ENCODE measurements at places on chromosomes 2 and 18.
A peak's percentile ranks its signal among the peaks of the same experiment; 100 is the strongest.

DNA sequence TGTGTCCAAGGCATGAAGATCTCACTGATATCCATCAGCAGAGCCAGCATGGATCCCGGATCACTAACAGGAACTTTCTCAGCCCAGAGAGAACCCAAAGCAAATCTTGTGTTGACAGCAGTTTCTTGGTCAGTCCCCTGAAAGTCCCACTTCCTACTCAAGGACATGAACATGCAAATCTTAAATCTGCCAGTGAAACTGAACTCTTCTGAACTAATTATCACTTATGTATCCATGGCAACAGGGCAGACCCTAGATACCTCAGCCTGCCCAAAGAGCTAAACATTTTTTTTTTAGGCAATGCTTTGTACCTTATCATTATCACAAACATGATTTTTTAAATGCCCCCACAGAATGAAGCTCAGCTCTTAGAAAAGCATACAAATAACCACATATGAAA, 127.8 kb upstream of the DDX18 start:
- no peak for DNase-seq

GRCh38 chr2:113120861-113121260, 6.5 kb upstream of the IL1RN start:
- no peak for DNase-seq

- peak; percentile 72 for DNase-seq
These were observed 110.3 kb downstream of the SP3 start for GRCh38 chr2:173854840-173855239.

DNA sequence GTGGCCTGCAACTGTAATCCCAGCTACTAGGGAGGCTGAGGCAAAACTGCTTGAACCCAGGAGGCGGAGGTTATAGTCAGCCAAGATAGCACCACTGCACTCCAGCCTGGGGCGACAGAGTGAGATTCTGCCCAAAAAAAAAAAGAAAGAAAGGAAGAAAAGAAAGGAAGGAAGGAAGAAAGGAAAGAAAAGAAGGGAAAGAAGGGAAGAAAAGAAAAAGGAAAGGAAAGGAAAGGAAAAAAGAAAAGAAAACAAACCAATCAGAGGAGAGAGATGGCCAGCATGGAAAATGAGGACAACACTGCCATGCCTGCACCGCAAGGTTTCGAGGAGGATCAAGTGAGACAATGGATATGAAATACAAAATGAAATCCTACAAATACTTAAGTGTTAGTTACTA, 34.7 kb downstream of the NOL10 start:
- no peak for DNase-seq

DNA sequence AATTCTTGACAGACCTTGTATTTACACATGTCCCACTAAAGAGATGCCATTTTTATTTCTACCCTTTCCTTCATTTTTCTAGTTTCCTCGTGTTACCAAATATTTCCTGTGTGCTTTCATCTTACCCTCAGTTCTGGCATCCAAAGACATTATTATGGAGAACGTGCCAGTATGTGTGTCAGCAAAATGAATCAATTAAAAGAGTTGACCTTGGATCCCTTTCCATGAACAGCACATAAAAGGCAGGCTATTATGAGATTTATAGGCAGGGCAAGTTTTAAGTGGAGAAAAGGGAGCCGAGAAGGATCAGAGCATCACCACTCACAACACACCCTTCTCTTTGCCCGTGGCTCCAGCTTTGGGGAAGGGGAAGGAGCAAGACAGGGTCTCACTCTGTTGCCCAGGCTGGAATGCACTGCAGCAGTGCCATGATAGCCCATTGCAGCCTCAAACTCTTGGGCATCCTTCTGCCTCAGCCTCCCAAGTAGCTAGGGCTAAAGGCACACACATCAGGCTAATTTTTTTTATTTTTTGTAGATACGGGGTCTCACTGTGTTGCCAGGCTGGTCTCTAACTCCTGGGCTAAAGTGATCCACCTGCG, 149.9 kb downstream of the GFPT1 start:
- no peak for DNase-seq

- DNase-seq: no peak
These were observed 50.7 kb downstream of the METTL8 start for GRCh38 chr2:171383134-171383533.

- no peak for DNase-seq
These were observed 4.4 kb downstream of the C2orf92 start for GRCh38 chr2:97673915-97674283.

- DNase-seq: peak; percentile 35
These were observed 8.4 kb upstream of the LIMS2 start for GRCh38 chr2:127683757-127684156.

- DNase-seq: no peak
These were observed 825.8 kb downstream of the DCC start for GRCh38 chr18:53165770-53166169.

DNA sequence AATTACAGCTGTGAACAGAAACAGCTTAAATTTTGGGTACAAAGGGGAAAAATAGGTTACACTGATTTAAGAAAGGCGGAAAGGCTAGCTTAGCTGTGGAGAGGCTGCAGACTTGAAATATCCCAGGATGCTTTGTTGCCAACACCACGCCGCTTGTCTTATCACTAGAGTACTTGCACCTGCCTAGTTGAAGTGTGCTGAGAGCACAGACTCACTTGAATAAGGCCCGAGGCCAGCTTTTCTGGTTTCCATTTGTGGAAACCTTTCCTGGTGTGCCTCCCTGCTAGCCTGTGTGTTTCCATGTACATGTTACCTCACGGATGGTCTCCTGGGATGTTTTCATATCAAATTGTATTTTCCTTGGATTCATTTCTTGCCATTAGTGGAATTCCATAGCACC, 3.2 kb downstream of the CABLES1 start:
- DNase-seq: no peak

DNA sequence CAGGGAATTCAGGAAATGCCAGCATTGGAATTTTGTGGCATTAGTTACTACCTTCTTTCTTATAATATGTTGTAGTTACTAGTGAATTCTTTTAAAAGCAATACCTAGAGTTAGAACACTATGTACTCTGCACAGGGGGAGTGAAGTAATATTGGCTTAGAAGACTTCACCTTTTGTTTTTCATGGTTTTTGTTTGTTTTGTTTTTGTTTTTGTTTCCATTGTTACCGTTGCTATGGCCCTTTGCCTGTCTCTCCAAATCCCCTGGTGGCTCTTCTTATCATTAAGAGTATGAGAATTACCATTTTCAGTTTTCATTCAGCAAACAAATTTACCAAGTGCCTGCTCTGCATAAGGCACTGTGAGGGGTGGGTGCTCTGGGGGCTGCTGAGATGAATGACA, 160.1 kb downstream of the HAUS1 start:
- no peak for DNase-seq

DNA sequence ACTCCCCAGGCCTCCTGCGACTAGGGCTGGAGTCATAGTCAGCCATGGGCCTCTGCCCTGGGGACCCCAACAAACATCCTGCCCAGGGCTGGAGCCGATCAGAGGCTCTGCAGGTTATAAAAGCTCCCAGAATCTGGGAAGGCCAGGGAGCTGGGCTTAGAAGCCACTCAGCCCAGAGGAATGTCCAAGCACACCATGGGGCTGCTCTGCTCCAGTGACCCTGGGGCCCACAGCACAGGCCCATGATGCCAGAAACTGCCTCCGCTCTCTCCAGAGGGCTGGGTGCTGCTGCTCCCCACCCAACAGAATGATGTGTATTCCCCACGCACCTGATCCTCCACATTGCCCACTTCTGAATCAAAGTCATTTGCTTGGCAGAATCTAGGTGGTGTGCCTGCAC, 88.5 kb downstream of the ARMC9 start:
- no peak for DNase-seq

DNA sequence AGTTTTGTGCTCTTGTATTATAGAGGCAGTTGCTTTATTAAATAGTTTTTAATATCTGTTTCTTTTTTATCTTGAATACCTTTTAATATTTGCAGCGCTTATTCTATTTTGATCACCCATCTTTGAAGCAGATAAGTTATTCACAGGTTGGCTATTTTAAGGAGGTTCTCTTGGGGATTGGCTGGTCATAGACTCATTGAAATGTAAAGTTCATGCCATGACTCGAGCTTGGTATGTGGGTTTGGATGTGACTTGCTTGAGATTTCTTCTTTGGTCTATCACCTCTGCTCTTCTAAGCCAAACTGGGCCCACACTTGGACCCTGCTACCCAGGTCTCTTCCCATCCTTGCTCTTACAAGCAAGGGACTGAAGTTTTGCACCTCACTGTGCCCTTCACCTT, 33.6 kb downstream of the FARP2 start:
- DNase-seq: no peak

- no peak for DNase-seq
These were observed 11.5 kb upstream of the CRACDL start for GRCh38 chr2:98947554-98947953.

GRCh38 chr2:20677301-20678085, 10.5 kb downstream of the GDF7 start:
- DNase-seq: no peak

DNA sequence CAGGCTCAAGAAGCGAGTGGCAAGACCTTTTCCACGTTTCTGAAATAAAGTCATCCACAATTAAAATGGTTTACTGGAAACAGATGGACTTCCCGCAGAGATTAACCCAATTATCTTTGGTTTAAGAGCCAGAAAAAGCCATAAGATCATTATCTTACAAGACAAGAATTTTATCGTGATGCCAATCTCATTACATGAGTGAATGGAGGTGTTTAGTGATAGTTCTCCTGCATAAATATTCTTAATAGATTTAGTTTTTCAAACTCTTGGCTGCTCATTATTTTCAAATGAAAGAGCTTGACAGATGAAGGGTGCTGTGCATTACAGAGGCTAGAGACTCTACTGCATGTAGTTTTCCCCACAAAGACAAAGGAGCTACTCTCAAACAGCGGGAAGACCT, 1028.4 kb upstream of the PIK3C3 start:
- no peak for DNase-seq

DNA sequence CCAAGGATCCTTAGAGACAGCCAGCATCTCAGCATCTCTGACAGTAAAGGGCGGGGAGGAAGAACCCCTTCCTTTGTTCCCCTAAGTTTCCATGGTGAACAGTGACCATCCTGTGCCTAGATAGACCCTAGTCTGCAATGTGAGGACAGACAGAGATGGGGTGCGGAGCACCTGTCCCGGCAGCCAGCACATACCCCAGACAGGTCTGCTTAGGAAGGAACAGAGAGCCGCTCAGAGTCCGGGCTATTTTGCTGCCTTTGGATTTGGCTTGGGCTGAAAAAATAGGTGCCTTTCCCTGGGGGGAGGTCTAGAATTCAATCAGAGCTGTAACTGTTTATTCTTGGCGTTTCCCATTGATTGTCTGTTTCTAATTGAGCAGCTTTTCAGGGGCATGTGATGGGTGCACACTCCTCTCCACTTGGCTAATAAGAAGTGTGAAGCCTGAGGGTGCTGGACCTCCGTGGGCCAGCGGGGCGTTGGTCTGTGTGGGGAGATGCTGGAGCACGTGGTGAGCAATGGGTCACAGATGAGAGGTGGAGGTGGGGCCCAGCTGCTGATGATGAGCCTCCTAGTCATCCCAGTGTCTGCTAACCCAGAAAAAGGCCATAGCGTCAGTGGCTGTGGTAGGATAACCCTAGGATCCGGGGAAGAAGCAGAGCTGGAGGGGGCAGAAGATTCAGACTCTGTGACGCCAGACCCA, 236.8 kb downstream of the SEPTIN10 start:
- no peak for DNase-seq

- no peak for DNase-seq
These were observed 730.8 kb downstream of the DCC start for GRCh38 chr18:53070788-53071187.

GRCh38 chr18:58967751-58968254, 103.1 kb downstream of the ZNF532 start:
- no peak for DNase-seq

- peak; percentile 36 for DNase-seq
These were observed 267.9 kb downstream of the FBXO15 start for GRCh38 chr18:73879766-73880165.

DNA sequence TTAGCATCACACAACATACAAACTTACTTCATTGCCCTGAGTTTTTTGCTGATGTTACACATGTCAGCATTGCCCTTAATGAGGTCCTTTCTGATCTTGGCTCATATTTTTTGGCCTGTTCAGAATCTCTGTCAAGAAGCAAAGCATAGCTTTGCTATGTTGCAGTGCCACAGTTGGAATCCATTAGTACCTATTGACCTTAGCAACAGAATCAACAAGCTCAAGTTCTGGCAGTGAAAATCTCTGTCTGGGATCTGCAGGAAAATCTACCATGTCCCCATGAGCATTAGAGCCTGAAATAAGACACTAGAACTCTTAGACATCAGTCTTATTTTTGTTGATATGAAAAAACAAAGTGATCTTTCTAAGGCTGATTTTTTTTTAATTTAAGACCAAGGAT, 105.6 kb upstream of the FHL2 start:
- DNase-seq: no peak

- DNase-seq: peak; percentile 71
These were observed 10.4 kb downstream of the COLEC11 start for GRCh38 chr2:3604991-3605961.

DNA sequence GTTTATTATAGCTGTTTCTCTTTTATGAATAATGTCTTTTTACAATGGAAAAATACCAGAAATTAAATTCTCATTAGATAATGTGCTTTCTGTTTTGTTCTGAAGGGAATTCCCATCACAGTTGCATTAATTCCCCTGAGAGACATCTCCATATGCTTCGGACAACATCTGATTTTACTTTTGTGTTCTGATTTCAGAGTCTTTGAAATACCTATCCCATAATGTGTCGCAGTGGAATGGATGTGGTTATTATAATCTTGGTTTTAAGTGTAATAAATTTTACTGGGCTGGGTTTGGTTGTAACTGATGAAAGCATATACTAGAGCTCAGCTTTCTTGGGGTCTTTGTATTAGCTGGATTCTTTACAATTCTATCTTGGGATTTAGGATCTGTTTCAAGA, 12.5 kb downstream of the SPTBN1 start:
- no peak for DNase-seq

- DNase-seq: no peak
These were observed 3.0 kb upstream of the GBX2 start for GRCh38 chr2:236171181-236171679.

GRCh38 chr2:205367331-205367935, 314.9 kb upstream of the NRP2 start:
- no peak for DNase-seq

DNA sequence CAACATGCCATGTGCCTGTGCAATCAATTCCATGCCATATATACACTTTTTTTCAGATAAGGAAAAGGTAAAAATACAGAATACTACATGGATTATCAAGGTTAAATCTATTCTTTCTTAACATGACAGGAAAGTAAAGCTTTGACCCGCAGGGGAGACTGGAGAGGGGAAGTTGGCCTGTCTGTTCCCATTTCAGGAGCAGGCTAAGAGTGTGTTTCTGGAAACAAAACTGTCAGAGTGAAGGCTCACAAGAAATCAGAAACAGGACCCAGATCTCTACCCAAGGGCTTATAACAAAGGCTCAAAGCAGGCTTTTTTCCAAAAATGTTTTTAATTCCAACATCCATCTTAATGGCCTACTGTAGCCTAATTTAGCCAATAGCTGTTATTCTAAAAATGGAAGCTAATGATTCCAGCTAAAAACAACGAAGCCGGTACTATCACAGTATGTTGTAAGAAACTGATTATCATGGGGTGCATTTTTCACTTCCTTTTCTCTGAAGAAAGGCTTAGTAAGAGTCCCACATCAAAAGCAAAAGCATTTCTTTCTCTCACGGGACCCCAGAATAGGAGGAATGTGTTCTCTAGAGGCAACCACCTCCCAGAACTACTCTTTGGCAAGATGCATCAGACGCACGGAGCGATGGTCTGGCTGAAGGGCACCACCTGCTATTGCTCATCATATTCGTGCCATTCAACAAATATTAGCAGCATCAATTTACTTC, 41.4 kb downstream of the FECH start:
- no peak for DNase-seq
